ENCODE measurements at places on chromosomes 2 and 18. TPM values are rescaled to one million over a fixed set of nuclear protein-coding genes. Genes with fewer than 3 reads are reported as not detected.

- no peak for DNase-seq
Observed at GRCh38 chr2:191933307-191934105, 86.6 kb upstream of the CAVIN2 start.

GRCh38 chr2:8296306-8296705, 385.6 kb upstream of the ID2 start:
- no peak for DNase-seq

DNA sequence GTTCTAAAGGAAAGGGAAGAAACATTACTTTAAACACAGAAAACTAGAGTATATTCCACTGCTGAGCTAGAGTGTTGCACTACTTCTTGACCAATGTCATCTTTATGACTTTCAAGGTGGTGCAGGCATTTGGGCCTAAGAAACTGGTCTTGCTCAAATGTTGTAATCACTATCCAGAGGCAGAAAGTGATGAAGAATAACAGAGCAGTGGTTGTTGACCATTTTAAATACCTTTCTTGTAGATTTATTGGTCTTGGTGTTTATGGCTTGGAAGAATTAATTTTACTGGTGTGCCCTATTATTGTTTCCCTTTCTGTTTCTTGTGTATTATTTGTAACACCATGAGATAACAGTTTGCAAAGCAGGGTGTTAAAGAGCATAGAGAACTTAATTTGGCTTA, 56.9 kb upstream of the SCN7A start:
- DNase-seq, result no peak

- DNase-seq, result no peak
Observed at GRCh38 chr2:231272991-231273390, 74.6 kb downstream of the ARMC9 start.

DNA sequence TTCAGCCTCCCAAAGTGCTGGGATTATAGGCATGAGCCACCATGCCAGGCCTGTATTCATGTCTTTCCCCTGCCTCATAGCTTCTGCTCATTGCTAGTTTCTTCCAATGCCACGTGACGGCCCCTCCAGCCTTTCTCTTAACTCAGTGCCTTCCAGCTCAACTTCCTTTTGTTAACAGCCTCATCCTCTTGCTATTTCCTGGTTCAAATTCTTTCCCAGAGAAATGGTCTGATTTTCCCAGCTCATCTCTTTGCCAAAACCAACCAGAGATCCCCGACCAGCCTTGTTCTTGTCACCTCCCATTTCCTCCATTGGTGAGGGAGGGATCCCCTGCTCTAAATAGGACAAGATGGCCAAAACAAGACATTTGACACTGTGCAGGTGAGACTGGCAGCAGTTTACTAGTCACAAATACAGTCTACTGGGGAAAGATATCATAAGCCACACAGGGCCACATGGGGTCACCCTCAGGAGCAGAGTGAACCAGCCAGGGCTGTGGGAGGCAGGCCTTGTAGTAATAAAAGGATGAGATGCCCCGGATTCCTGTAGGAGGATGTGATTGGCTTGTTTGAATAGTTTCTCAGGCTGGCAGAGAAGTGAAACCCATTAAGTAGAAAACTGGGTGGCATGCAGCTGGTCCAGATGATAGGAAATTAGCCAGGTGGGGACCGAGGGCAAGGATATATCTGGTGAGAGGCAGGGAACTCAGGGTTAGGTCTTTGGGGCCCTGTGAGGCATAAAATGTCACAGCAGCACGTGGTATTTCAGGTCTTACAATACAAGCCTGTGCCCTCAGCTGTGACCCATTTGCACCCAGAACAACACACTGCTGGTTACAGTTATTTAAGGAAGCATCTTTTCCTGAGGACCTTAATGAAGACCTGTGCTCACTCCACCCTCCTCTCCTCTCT, 6.4 kb downstream of the CD207 start:
- DNase-seq, result no peak

DNA sequence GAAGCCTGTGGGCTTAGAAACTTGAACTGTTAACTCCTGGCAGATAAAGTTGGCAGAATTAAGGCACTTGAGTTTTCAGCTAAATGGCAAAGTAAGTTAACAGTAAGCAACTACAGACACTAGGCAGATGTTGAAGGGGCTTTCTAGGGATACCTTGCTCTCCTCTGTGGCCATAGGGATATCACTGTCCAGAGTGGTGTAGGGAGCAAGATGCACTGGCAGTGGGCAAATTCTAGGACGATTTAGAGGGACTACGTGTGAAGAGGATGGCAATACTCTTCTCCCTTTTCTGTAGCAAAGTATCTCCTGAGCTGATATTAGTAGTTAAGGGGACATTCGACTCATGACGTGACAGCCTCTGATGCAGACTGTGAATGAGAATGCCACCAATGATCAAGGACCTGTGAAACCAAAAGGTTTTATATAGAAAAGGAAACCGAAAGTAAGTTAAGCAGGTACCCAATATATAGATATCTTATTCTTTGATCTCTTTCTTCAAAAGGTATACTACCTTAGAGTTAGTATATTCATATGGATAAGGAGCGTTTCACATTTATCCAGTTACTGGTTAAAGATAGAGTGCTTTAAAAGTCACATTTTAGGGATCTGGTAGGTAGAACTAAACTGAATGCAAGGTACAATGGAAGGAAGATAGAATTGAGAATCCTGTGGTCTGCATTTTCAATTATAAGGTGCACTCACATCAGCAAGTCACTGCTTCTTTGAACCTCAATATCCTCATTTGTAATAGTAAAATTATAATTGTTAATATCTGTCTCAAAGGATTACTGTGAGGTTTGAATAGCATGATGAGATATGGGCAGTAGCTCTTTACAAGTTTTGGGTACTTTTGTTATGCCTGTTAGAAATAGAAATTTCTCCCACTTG, 106.4 kb downstream of the KCNH7 start:
- no peak for DNase-seq

- DNase-seq, result no peak
Observed at GRCh38 chr18:463827-464541, 36.5 kb downstream of the COLEC12 start.

DNA sequence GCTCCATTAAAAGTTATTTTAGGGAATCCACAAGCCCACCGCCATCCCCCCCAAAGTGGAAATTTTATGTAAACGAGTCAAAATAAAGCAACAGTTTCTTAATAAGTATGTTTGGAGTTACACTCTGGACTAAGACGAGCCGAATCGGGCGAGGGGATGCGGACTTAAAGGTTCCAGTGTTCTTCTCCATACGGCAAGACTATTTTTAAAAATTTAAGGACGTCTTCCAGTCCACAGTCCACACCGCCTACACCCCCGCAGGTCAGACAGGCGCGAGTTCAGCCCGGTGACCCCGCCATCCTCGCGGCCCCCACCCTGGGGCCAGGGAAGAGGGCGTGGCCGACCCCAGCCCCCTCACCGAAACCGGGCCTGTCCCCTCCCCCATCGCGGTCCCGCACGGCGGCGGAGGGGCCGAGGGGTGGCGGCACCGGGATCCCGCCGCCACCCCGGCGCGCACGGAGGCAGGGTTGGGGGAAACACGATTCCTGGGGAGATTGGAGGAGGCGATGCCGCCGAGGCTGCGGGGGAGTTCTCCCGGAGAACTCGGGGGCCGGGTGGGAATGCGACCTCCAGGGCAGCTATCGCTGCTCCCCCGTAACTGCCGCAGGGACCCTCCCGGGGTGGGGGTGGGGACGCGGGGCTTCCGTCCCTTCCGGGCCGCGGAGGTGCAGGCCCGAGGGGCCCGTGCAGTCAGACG, 24.5 kb upstream of the SMAD7 start:
- DNase-seq, result no peak

DNA sequence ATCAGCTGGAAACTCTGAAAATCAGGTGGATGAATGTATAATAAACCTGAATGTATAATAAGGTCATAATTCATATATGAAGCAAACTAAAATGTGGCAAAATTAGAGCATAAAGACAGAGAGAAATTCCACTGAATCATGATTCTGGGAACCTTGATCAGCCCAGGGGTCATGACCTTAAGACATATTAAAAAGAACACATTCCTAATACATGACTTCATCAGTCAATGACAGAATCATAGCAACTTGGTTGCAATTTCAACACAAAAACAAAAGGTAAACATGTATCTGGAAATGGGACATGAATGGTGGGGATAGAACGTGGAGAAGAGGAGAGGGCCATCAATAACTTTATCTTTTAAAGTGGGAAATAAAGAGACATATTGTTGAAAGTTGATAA, 17.6 kb downstream of the AFF3 start:
- DNase-seq, result no peak

DNA sequence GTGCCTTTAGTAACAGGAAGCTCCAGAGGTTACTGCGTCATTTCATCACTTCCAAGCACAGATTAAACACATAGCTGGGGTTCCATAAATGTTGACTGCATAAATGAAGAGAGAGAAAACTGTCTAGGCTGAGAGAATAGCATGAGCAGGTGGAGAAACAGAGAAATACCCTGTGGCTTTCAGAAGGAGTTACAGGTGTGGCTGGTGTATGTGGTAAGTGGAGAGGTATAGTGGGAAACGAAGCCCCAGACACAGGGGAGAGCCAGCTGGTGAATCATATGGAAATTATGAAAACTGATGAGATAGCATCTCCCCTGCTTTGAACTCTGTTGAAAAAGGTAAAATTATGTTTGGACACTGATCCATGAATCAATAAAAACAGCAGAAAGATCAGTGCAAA, 807.4 kb upstream of the POU3F3 start:
- DNase-seq, result no peak

- no peak for DNase-seq
Observed at GRCh38 chr2:48452108-48452507, 77.8 kb upstream of the STON1 start.

- DNase-seq, result no peak
Observed at GRCh38 chr2:44933434-44933951, 8.0 kb upstream of the SIX3 start.

DNA sequence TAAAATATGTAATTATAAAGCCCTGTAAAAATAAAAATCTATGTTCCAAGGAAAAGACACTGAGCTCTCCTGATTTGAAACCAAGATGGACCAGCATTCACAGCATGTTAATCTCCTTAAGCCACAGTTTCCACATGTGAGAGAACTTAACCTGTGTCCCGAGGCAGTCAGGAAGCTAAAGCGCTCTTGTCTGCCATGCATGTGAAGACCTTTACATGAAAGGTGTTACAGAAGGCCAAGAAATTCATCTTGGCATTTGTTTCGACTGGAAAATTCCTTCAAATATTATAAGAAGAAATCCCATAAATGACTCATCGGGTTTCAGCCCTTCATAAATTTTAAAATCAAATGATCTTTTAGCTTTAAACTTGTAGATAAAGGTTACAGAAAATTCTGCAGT, 328.6 kb downstream of the CDH2 start:
- no peak for DNase-seq

- no peak for DNase-seq
Observed at GRCh38 chr2:163373496-163373895, 362.3 kb downstream of the FIGN start.

DNA sequence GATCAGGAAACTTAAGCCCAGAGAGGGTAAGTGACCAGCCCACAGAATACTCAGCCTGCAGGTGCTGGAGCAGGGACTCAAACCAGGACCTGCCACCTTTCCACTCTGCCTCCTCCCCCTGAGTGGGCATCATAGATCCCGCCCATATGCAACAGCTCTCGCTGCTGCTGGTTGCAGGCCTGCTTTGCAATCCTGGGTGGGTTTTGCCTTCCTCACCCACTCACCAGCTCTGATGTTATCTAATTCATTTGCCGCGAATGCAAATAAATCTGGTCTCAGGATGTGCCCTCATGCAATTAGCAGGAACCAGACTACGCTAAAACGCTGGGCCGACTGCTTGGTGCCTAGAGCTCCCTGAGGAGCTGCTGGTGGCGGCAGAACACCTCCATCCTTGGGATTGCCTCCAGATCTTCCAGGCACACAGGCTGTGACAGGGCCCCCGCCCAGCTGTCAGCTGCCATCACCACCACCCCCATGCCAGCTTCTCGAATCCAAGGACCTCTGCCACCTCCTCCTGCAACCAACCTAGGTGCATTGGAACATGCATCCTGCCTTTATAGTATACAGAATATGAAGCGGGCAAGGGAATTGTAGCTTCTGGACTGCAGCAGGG, 28.8 kb downstream of the CNGA3 start:
- no peak for DNase-seq

DNA sequence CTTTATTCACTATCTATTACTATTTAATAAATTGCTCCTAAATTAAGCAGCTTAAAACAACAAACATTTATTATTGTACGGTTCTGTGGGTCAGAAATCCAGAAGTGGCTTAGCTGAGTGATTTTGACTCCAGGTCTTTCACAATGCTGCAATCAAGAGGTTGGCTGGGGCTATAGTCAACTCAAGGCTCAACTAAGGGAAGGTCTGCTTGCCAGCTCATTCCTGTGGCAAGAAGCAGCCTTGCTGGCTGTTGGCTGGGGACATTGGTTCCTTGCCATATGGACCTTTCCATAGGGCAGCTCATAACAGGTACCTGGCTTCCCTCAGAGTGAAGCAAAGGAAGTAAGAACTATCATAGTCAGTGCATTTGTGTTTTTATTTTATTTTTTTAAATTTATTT, 5.0 kb upstream of the MRPL19 start:
- no peak for DNase-seq

GRCh38 chr2:86062043-86062442, 43.6 kb downstream of the POLR1A start:
- no peak for DNase-seq

- no peak for DNase-seq
Observed at GRCh38 chr2:14621114-14621513, 11.4 kb upstream of the LRATD1 start.

- DNase-seq, result no peak
Observed at GRCh38 chr18:40013001-40013609, 1941.9 kb upstream of the PIK3C3 start.

GRCh38 chr18:49846718-49847470, 33.6 kb upstream of the ACAA2 start:
- DNase-seq, result no peak

GRCh38 chr2:60886991-60887390, 5.6 kb downstream of the REL start:
- no peak for DNase-seq

GRCh38 chr18:79788734-79789085, 9.0 kb upstream of the KCNG2 start:
- no peak for DNase-seq

Gene PLEK
- polyA plus RNA-seq, result 10.3 TPM

Gene ID2
- 369 TPM for polyA plus RNA-seq

Gene HOXD12
- polyA plus RNA-seq, result not detected

Gene NOL4
- 1.4 TPM for polyA plus RNA-seq

Gene PROKR1
- polyA plus RNA-seq, result 0.11 TPM

Gene MATN3
- 9.5 TPM for polyA plus RNA-seq

Gene MYOM1
- polyA plus RNA-seq, result 2.7 TPM

Gene MOCOS
- polyA plus RNA-seq, result 1.0 TPM

Gene CRYGD
- not detected for polyA plus RNA-seq

Gene UGT1A8
- polyA plus RNA-seq, result not detected

Gene ACOXL
- polyA plus RNA-seq, result 7.6 TPM
